Brain (organoid and tissue), 16 donors: ENCODE measurements at places on chromosomes 12 and 14.

- no peak for DNase-seq
Observed at GRCh38 chr14:74616507-74616906, 4.5 kb upstream of the LTBP2 start.

GRCh38 chr12:84689638-84690037 is 223.0 kb downstream of the SLC6A15 start:
- DNase-seq = no peak

GRCh38 chr14:75827331-75827730 is 154.5 kb downstream of the TGFB3 start:
- no peak for DNase-seq

DNA sequence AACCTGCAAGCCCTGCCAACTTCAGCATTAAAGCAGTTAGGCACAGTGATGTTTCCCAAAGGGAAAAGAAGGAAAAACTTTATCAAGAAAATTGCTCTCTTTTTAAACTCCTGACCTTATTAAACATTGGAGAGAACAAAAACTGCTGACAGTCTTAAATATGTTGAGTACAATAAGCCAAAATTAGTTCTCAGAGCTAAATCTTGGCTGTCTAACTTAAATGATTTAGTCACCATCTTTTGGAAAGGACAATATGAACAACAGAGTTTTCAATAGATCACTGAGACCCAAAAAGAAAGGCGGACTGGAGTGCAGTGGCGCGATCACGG is 70.8 kb downstream of the DUSP6 start:
- DNase-seq = no peak

DNA sequence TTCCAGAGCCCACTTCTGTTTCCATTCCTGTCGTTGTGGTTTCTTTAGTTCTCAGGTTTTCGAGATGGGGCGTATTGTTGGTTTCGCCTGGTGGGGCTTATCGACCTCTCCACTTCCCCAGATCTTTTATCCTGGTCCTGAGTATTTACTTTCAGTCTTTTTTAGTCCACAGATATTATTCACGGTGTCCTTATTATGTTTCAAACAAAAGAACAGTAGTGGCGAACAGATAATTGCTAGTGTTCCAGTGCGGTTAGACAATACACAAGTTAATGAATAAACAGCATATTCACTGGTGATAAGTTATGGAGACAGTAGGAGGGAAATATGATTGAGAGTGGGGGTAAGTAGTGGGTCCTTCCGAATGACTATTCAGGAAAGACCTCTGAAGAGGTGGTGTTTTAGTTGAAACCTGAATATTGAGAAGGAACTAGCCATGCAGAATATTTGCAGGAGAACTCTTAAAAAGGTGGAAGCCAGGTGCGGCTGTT is 668 bp downstream of the TMEM260 start:
- no peak for DNase-seq

DNA sequence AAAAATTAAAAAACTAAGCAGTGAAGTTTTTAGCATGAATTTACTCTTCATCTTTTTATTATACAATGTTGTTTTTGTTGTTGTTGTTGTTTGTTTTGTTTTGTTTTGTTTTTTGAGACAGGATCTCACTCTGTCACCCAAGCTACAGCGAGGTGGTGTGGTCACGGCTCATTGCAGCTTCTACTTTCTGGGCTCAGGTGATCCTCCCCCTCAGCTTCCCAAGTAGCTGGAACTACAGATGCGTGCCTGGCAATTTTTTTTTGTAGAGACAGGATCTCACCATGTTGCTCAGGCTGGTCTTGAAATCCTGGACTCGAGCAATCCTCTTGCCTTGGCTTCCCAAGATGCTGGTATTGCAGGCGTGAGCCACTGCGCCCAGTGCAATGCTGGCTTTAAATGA is 11.3 kb downstream of the PPFIBP1 start:
- DNase-seq = no peak
